ENCODE measurements at places on chromosomes 3 and 15.
A peak's percentile ranks its signal among the peaks of the same experiment; 100 is the strongest.

- DNase-seq: no peak
Measured at GRCh38 chr3:9087831-9088413, 124.7 kb upstream of the RAD18 start.

DNA sequence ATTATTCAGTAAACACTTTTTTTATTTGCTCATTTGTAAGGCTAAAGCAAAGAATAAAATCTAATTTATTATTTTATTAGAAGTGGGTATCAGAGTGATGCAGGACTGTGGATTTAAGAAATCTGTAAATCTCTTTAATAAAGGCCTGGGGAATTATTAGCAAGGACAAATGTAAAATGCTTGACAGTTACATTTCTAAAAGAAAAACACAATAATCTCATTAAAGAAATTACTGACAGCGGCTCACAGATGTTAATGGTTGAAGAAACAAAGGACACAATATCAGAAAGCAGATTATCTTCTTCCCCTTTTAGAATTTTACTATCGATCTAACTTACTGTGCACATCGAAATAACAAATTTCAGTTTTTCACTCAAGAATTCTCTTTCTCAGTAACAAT is 262.1 kb upstream of the MEIS2 start:
- DNase-seq: no peak

- DNase-seq: no peak
Measured at GRCh38 chr15:79769933-79770759, 126.7 kb downstream of the MTHFS start.

GRCh38 chr15:56839641-56840040 is 78.8 kb upstream of the TCF12 start:
- no peak for DNase-seq

- DNase-seq: no peak
Measured at GRCh38 chr15:60939389-60939788, 289.7 kb downstream of the RORA start.

GRCh38 chr15:94174399-94174802 is 57.0 kb upstream of the MCTP2 start:
- DNase-seq: no peak

GRCh38 chr3:160779040-160779439 is 23.0 kb downstream of the PPM1L start:
- DNase-seq: no peak

- DNase-seq: peak; percentile 14
Measured at GRCh38 chr15:73346735-73347312, 21.9 kb downstream of the HCN4 start.
